ENCODE measurements at places on chromosomes 6 and 20.

- peak; percentile 98 for DNase-seq
Observed at GRCh38 chr20:63707558-63708300, at the start of the genes ARFRP1 and ZGPAT. TSS of gene ARFRP1 (minus strand) at chr20:63707976. CDS start at chr20:63707091, 885 bp downstream. TSS of gene ZGPAT (plus strand) at chr20:63708039. CDS start at chr20:63708581, 542 bp downstream.

DNA sequence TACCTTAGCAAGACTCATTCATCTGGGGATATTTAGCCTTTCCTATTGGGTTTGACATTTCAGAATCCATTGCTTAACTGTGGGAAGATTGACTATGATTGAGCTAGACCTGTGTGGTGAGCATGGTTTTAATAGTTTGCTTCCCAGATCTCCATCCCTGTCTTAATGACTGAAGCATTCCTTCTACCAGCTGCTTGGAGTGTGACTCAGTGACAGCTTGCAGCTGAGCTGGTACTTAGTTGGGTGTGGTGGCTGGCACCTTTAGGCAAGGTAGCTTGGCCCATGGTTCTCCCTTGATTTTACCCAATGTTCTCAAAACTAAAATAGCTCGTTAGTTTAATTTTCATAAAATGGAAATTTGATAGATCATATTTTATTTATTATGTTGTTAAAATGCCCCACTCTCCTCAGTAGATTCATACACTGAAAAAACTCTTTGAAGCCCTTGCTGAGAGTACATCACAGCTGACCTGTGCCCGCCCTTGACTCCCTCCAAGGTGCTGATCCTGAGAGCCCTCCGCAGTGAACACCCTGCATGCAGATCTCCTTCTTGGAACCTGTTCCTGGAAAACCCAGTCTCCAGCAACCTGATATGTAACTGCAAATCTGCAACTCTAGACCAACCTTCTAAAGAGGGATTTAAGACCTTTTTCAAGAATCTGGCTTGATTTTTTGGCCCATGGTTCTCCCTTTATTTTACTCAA is 19.1 kb downstream of the DOK5 start:
- no peak for DNase-seq

- no peak for DNase-seq
Observed at GRCh38 chr6:144580039-144580438, 294.9 kb downstream of the UTRN start.

DNA sequence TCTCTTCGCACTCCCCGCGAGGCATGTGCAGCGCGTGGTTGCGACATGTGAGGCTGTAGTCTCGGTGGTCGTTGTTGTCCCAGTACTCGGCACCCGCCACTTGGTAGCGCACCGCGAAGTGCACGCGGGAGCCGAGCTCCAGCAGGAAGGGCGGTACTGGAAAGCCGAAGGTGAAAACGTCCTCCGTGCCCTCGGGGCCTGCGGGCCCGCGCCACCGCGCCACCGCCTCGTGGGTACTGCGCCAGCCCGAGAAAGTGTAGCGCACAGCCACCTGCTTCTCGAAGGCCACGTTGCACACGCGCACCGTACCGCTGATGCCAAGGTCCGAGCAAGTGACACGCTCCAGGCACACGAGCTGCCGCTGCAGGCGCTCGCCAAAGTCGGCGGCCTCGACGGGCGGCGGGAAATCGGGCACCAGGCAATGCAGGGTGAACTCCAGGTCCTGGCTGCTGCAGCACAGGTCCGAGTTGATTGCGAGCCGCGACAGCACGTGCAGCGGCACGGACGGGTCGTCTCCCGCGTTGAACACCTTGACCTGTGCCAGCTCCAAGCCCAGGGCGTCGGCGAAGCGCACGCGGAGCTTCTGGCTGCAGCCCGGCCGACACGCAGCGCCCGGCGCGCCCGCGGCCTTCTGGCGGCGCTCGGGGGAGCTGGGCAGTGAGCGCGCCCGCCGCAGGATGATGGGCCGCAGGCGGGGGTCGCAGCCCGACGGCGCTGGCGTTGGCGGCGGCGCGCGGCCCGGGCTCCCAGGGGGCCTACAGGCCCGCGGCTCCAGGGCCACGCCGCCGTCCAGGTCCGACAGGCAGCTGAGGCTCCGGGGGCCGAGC is 840 bp downstream of the PPP1R3D start:
- DNase-seq, result no peak

- DNase-seq, result peak; percentile 77
Observed at GRCh38 chr6:1590580-1590979, 19.1 kb upstream of the FOXC1 start.

DNA sequence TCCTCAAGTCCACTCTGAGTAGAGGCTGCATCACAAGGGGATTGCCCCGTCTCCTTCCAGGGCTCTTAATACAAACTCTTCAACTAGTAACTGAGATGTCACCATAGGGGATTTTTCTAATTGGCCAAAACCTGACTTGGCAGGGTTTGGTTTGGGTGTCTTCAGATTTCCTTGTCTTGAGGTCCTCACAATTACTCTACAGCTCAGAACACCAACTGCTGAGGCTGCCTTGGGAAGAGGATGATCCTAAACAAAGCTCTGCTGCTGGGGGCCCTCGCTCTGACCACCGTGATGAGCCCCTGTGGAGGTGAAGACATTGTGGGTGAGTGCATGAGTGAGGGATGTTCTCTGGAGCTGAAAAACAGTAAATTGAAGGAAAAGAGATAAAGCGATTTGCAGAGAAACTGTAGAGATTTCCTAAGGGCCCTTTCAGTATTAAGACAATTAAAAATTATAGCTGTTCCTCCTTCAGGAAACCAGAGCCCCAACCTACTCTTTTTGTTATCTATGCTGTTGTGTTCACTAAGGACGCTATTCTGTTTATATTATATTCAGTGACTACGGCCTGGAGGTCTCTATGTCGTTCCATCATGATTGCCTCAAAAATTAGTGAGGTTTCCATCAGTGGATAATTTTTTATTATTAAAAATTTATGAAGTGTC is at the start of gene HLA-DQA1:
TSS of gene HLA-DQA1 (plus strand) at position 188 of the 662 bp plus-strand sequence. CDS start at position 241, 53 bp downstream.
- no peak for DNase-seq

- DNase-seq, result no peak
Observed at GRCh38 chr6:102195311-102195710, 801.8 kb downstream of the GRIK2 start.

DNA sequence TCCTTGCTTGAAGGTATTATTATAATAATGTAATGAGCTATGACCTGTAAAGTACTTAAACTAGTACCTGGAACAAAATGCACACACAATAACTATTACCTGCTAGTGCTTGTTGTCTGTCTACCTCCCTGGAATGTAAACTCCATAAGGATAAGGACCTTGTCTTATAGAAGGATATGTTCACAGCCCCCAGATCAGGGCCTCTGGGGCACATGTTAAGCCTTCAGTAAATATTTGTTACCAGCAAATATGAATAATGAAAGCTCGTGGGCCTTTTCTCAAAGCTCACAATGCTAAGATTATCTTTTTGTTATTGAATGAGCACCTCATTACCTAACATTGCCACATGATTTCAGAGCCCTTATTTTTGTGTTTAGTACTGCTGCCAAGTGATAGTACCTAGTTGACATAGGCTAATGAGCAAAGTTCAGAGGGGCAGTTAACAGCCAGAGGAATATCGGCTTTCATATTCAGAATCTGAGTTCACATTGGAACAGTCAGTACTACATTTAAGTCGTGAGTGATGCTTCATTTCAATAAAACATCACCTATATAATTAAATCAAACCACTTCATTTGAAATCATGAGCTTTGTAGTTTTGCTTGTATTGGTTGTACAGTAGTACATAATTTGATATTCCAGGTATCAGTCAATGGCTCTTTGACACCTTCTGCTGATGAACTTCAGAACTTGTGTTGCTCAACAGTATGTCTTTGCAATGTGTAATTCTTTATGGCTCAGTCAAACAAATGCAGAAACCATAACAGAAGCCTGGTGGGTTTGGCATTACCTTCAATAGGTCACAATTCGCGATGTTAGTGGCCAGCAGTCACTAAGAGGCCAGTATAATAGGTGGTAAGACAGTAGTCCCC is 11.8 kb upstream of the SMLR1 start:
- DNase-seq, result no peak

DNA sequence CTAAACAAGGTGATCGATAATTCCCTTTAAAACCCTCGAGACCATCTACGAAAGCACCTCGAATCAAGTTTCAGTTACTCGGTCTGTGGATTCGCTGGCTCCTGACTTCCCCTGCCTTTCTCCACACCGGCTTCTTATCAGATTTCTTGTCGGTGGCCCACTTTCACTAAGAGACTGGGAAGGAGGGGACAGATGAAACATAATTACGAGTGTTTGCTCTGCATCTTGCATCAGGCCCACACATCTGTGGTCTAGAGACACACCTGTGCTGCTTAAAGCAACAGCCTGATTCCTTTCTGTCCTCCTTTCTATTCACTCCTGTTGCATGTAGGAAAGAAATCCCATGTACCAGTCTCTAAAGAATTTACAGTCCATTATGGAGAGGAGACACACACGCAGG is 37.7 kb downstream of the INSM1 start:
- DNase-seq, result no peak

GRCh38 chr20:31868853-31869672 is 1.3 kb downstream of the DUSP15 start:
- peak; percentile 84 for DNase-seq

GRCh38 chr20:3174442-3175261 is 1.3 kb upstream of the LZTS3 start:
- no peak for DNase-seq

DNA sequence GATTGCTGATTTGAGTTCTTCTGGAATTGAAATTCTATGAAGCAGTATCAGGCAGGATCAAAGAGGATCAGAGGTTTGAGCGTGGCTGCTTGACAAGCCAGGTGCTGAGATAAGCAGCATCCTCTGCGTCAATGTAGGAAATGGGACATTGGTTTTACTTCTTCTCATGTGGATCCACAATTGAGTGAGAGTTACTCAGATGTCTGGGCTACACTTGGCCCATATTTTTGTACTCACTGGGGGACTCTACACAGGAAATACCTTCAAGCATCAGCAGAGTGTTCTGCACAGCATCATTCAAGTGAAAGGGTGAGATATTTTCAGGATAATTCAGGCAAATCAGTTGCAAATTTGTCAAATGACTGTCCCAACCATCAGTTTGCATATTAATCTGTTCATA is 613.9 kb upstream of the ARID1B start:
- DNase-seq, result no peak

Measured in mesenteric fat pad (tissue), 1 donor.